SK-N-SH (cell line): ENCODE measurements at places on chromosomes 3 and 15.

DNA sequence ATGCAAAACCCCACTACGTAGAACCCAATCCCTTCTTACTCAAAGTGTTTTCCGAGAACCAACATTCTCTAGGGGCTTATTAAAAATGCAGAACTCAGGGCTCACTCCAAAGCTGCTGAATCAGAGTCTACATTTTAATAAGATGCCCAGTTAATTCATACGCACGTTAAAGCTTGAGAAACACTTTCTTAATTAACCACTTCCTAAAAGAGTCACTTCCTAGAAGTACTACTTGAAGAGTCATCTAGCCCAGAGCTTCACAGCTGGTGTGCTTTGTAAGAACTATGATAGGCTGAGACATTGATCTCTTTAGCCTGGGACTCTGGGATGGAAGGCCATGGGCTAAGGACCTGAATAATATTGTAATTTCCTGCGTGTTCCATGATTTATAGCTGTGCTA, 9.0 kb downstream of the COL6A5 start:
- no peak for DNase-seq

- DNase-seq: no peak
Observed at GRCh38 chr3:143888166-143888565, 39.9 kb upstream of the SLC9A9 start.

DNA sequence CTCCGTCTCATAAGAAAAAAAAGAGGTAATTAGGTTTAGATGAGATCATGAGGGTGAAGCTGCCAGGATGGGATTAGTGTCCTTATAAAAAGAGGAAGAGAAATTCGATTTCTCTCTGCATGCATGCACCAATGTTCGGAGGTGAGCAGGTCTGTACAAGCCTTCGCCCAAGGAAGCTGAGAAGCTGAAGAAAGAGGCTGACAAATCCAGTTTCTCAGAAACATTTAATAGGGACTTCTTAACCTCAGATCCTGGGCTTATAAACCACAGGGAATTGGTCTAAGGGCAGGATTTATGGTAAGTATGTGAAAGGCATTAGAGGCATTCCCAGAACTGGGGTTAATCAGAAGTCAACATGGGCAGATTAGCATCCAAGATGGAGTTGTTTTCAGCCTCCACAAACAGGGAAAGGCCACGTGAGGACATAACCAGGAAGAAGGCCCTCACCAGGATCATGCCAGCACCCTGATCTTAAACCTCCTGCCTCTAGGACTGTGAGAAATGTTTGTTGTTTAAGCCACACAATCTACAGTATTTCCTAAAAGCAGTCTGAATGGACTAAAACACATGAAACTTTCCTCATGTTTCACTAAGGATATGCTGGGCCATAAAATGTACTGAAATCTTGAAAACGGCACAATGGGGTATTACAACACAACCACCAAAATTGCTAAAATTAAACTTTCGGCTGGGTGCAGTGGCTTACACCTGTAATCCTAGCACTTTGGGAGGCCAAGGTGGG, 11.3 kb downstream of the SHISA5 start:
- DNase-seq: no peak

DNA sequence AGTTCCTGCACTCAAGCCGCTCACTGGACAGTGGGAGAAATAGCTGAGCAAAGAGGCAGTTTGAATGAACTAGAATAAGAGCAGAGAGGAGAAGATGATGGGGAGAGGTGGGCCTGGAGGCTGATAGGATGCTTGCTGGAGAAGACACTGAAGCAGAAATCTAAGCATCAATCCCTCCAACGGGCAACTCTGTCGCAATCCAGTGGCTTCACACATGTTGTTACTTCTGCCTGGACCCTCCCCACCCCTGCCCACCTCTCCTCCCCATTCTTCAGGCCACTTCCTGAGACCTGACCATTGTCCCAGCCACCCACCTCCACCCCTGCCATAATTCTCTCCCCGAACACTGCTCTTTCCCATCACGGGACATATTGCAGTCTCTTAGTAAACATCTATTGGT, 76.0 kb downstream of the SRGAP3 start:
- no peak for DNase-seq

DNA sequence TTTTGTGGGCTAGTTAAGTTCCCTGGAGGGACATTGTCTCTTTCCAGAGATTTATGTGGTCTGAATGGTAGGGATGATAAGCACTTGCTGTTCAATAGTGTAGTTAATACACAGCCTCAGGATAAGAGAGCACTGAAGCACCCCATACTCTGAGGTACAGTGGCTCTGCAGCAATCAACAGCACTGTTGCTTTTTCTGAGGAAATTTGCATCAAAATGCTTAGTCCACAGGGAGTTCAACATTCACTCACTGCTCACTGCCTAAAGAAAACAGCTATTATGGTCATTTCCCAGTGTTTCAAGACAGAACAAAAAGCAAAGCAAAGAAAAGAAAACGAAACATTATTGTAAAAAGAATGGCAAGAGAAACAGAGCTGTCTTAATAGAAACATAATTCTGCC, 441.9 kb downstream of the PLOD2 start:
- no peak for DNase-seq
